GM18507 (cell line): ENCODE measurements at places on chromosomes 4 and X.
A peak's percentile ranks its signal among the peaks of the same experiment; 100 is the strongest.

DNA sequence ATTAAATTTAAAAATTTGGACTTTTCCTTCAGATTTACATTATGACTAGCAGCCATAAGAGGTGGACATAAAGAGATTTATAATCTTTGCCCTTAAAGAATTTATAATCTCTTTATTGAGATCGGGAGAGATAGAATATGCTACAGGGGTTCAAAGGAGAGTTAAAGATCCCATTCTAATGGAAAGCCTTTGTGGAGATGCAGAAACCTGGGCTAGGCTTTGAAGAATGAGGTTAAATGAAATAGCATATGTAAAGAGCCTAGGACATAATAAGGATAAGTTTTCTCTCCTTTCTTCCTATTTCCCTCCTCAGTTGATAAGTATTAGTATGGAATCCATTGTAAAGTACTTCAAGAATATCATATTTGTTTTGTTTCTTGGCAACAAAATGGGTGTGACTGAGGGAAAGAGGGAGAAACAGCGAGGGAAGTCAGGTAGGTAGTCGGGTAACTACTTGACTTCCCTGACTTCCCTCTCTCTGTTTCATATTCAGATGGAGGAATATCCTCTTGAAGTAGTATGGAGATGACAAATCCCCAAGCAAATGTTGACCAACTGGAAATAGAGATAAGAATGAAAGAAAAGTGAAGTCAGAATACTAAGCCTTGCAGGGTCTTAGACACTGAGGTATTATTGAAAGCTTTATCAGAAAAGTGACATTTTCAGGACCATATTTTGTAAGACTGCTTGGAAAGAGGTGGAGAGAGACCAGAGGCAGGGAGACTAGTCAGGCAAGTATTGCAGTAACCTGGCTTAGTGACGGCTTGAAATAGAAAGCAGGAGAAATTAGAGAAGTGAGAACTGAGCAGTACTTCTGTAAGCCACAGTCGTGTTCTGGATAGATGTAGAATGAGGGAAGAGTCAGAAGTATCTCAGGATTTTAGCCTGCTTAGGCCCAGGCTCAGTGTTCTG is 82.9 kb downstream of the PDLIM5 start:
- peak; percentile 2 for DNase-seq

GRCh38 chr4:581753-582361 is 5.8 kb upstream of the TMEM271 start:
- no peak for DNase-seq

DNA sequence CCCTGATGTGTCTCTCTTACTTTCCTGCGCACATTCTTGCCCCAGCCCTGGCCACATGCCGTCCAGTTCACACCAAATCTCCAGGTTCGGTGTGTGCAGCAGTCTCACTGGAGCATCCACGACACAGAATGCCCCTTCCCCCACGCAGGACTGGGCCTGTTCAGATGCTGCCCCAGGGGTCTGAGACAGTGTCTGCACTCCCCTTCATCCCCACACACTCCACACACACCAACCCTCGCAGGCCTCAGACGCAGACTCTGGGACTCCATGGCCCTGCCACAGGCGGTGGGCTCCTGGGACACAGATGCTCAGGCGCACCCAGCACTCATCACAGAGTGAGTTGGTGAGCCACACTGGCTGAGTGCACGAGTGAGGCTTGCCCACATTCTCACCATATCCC is 83.9 kb downstream of the AFAP1 start:
- no peak for DNase-seq

DNA sequence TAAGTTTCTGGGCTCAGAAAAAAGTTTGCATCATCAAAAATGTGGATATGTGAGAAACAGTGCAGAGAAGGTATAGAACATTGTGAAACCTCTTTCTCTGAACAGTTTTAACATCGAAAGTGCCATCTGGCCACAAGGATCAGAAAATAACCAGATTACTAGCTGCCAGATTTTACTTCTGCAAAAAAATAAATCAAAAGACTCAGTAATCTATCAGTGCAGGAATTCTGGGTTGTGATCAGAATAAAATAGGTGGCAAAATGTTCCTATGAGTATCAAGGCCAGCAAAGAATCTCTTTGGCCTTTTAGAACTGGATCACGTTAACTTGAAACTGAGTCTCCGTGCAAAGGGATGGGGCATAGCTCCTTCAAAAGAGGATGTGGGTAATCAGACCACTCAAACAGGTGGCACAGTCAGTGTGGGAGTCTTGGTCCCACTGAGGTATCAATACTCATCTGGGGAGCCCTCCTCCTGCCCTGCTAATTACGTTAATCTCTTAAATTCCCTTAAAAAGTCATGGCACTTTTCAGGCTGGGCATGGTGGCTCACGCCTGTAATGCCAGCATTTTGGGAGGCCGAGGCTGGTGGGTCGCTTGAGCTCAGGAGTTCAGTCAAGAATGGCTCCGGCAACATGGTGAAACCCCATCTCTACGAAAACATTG is 26.7 kb upstream of the RBM47 start:
- DNase-seq: no peak

GRCh38 chr4:102610007-102610406 is 108.8 kb downstream of the NFKB1 start:
- DNase-seq: no peak

- no peak for DNase-seq
Observed at GRCh38 chrX:46959101-46959500, 46.9 kb downstream of the JADE3 start.

GRCh38 chrX:39475372-39475771 is 622.4 kb downstream of the BCOR start:
- DNase-seq: no peak

DNA sequence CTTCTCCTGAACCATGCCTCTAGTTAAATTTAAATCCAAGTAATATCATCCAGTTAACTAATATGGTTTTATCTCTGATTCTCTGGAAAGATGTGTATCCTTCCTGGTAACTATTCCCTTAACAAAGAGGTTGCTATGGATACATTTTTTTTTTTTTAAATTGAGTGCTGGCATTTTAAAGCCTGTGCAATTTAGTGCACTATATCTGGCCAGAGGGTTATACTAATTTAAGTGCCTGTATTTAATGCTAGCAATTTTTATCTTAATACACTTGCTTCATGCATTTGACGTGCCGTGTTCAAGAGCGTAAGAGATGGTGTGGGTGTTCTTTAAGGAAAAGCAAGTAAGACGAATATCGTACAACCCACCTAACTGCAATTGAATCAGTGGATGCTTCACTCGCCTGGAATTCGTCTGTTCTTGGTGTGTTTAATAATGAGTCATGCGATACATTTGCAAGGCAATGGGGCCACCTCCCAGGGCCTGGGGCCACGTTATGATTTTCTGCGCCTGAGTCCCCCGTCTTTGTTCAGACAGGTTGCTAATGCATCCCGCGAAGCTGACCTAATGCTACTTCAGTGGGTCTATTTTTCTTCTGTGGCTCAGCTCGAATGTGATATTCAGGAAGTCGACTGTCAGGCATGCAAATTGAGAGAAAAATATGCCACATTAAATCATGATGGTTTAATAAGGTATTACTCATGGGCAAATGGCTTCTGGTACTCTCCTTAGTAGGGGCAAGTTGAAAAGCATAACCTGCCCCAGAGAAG is 14.2 kb upstream of the MID1 start:
- DNase-seq: no peak

DNA sequence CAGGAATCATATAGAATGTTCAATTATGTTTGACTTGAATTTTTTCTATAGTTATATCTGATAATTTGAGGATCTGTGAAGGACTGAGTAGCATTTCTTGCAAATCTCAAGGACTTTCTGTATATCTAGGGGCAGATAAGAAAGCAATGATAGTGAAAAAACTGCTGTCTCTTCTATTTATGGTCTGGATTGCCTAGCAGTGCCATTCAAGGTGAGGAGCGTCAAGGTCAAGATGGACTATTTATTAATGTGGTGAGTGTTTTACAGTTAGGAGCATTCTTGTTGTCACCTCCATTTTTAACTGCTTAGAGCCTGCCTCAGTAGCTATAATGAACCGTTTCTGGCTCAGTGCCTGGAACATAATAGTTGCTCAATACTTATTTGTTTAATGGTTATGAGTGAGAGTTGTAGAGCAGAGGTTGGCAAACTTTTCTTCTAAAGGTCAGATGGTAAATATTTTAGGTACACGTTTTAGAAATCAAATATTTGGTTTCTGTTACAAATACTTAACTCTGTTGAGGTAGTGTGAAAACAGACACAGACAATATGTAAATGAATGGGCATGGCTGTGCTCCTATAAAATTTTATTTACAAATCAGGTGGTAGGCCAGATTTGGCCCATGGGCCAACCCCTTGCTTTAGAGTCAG is 523.2 kb upstream of the IGFBP7 start:
- DNase-seq: no peak

DNA sequence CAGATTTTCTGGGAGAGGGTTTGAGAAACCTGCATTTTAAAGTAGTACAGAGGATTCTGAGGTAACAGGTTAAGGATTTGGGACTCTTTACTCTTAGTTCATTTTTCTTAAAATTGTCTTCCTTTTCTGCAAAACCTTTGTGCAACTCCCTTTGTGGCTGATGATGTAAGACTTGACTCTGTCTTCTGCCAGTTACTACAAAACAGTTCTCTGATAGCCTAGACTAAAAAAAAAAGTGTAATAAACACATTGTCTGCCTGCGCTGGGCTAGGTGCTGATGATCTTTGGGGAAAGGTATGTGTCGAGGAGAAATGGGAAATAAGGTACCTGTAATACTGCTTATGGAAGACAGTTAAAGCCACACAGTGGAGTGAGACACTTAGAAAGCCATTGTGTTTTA is 28.7 kb downstream of the IL13RA1 start:
- no peak for DNase-seq

DNA sequence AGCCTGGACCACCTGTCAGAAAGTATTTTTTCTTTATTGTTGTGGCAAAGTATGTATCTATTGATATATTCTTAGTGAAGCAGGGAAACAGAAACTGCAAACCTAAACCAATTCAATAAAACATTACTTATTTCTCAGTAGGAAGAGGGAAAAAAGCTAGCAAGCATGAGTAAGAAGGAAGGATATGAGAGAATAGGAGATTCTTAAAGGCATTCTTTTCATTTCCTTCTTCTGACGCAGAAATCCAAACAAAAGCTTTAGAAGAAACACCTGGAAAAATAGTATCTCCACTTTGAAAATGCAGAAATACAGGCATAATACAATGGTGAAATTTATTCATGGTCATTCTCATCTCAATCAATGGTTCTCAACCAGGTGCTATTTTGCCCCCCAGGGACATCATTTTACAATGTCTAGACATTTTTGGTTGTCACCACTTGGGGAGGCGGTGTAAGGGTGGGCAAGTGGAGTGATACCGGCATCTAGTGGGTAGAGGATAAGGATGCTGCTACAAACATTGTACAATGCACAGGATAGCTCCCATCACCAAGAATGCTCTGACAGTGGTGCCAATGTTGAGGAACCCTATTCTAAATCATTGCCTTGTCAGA is 21.7 kb upstream of the ATXN3L start:
- DNase-seq: no peak

- DNase-seq: no peak
Observed at GRCh38 chr4:183249854-183250253, 70.2 kb downstream of the CLDN22 start.

DNA sequence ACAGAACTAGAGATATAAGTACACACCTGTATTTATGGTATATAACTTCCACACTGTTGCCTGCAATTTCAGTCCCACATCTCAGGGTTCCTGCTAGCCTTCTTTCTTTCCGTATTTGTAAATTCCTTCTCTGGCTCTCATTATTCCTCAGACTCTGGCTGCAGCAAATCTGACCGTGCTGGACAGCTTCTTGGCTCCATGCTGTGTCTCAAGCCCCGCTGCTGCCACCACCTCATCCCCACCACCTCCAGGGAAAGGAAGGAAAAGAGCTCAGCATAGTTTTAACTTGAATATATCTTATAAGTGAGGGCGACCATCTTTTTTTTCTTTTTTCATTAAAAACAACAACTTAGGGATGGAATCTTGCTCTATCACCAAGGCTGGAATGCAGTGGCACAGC is 155.6 kb upstream of the CXCL13 start:
- DNase-seq: no peak

- no peak for DNase-seq
Observed at GRCh38 chr4:114264877-114265291, 285.4 kb upstream of the ARSJ start.

DNA sequence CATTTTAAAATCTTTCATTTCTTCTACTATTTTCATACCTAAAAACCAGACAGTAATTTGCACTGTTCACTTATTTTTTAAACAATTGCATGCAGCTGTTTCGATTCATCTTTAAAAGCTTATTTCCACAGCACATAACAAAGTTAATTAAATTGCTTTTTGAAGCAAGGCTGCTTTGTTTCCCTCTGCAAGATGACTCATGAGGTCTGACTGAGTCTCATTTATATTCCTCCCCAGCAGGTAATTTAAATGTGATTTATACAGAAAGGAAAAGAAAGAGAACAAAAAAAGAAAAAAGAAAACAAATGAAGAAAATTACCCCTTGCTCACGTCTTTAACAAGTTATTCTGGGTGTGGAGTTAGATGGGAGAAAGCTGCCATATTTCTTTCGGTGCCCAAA is 22.8 kb downstream of the VMA21 start:
- no peak for DNase-seq

DNA sequence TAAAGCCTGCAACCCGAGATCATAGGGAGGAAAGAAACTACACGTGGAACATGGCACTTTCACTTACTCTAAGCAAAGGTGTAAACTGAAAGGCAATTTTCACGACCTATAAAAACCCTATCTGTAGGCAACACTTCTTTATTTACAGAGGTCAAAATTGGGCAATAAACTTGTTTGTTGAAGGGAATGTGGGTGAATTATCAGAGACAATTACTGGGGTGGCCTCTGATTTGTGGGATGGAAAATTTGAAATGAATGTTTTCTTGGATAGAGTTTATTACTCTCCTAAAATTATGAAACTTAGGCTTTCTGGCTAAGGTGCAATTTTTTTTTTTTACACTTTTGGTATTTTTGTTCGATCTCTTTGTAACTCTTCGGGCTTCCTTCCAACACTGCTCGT is 734.1 kb upstream of the TENM3 start:
- no peak for DNase-seq

DNA sequence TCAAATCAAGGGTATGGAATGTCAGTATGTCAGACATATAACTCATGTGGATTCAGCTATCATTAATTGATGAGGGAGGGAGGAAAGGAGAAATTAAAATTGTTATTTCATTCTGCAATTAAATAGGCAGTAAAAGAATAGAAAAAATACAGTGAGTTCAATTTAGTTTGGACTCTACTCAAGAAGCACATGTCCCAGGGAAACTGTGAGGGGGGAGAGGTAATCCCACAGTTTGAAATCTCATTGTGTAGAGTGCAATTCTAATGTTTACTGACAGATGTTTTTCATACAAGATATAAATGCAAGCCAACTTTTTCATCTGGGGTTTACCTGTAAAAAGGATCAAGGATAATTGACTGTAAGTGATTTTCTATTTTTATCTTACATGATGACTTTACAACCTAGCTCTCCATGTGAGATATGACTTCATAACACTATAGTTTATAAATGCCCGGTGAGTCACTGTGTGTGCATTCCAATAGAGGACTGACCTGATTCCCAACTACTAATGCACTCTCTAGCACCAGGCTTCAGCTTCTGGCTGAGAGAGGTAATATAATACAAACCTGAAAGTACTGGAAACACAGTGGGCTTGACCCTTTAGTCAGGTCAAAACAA is 35.2 kb upstream of the SCD5 start:
- no peak for DNase-seq

GRCh38 chrX:44447214-44447613 is 95.4 kb downstream of the FUNDC1 start:
- DNase-seq: no peak

GRCh38 chr4:72975488-72975784 is 94.1 kb downstream of the COX18 start:
- DNase-seq: no peak
